ENCODE measurements at places on chromosomes 2 and 18.

- no peak for DNase-seq
These were observed 78.0 kb downstream of the TMEM182 start for GRCh38 chr2:102839668-102840388.

DNA sequence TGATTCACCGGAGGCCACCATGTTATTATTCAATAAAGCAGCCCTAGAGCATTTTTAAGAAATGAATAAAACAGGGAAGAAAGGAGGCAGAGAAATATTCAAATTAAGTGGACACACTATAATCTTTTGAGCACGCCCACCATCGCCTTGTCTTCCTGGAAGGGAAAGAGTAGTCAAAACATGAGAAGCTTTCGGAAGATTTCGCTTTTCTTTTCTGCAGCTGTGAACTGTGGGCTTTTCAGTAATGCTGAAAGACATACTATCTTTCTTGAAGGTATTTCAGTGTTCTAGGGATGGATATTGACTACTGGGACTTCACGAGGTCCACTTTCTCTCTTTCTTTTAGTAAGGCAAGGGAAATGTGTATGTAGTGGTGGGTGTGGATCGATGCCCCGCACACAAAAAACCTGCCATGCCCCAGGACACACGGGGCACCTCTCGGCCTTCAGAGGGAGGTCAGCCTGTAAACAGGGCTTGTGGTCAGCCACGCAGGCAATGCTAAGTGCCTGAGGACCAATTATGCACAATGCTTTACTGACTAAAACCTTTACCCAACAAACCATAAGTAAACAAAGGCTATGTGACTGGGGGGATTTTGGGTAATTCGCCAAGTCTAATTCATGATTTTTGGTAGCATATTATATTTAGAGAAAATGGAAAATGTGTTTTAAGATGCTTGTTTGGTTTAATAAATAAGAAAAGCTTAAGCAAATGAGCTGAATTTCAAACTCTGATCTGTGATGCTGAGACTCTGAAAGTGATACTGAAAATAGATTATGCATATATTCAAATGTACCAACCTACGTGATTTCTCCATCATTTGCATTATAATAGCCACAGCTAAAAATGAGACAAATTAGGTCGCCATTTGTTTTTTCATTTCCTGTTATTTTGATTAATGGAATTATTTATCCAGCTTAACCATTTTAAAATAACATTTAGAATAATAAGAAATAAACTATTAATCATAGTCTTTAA lies 130.5 kb downstream of the ZNF516 start:
- DNase-seq, result no peak

GRCh38 chr2:159851941-159852340 lies 53.9 kb upstream of the CD302 start:
- DNase-seq, result no peak

GRCh38 chr2:69916106-69916505 lies 1.2 kb downstream of the MXD1 start:
- no peak for DNase-seq

- DNase-seq, result no peak
These were observed 149.0 kb downstream of the MEIS1 start for GRCh38 chr2:66583881-66584280.

DNA sequence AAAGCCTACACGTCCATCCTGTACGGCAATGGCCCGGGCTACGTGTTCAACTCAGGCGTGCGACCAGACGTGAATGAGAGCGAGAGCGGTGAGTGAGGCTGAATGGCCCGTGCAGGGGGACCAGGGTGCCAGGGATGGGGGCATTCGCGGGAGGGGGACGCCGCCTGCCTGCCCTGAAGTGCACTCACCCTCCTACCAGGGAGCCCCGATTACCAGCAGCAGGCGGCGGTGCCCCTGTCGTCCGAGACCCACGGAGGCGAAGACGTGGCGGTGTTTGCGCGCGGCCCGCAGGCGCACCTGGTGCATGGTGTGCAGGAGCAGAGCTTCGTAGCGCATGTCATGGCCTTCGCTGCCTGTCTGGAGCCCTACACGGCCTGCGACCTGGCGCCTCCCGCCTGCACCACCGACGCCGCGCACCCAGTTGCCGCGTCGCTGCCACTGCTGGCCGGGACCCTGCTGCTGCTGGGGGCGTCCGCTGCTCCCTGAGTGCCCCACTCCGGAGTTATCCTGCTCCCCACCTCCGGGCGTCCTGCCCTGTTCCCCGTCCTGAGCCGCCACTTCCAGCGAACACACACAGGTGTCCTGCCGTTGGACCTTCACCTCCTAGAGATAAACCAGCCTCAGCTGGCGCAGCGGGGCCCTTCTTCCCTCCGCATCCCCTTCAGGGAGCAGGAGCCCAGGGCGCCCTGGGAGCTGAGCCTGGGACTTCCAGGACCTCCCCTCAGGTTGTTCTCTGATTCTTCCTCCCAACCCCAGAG lies 2.9 kb downstream of the ALPI start:
- no peak for DNase-seq

- no peak for DNase-seq
These were observed 685.7 kb upstream of the PIK3C3 start for GRCh38 chr18:41269294-41269693.

- DNase-seq, result no peak
These were observed 143.3 kb upstream of the TACR1 start for GRCh38 chr2:75342504-75343175.
